ENCODE measurements at places on chromosomes 3 and 15.

DNA sequence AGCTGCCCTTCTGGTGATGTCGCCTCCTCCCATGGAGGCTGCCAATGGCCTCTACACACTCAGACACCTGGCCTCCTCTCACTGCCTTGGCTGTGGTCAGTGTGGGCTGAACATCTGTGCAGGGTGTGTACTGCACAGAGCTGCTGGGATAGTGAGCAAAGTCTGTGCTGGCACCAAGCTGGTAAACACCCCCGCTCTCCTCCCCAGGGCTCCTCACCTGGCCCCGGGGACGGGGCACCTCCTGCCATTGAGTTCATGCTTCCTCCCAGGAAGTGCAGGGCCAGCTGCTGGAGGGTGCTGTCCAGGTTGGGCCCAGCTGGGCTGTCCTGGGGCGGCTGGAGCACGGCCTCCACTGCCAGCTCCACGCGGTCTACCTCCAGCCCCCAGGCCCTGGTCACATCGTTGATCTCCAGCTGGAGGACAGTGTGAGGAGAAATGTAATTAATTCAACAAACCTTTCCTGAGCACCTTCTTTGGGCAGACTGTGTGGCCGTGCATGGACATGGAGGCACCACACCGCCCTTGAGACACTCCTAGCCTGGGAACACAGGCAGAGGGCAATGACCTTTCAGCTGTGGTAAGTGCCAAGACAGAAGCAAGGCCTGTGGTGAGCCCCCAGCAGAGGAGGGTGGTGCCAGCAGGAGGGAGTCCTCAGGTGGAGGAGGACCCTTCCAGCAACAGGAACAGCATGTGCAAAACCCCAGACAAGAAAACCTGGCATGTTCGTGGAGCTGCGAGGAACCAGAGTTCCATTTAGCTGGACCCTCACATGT is 6.8 kb downstream of the STOML1 start:
- DNase-seq: no peak

DNA sequence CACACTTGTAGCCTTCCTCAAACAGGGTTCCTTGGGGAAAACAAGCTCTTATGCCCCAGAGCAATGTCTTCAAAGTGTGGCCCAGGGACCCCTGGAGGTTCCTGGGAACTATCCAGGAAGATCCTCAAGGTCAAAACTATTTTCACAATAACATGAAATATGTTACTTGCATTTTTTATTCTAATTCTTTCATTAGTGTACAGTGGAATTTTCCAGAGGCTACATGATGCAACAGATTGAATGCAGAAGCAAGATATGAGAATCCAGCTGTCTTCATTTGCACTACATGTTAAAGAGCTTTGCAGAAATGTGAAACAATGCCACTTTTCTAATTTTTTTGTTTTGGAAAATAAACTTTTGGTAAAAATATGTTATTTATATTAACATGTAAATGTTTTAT is 190.9 kb downstream of the SLC9A9 start:
- DNase-seq: no peak

DNA sequence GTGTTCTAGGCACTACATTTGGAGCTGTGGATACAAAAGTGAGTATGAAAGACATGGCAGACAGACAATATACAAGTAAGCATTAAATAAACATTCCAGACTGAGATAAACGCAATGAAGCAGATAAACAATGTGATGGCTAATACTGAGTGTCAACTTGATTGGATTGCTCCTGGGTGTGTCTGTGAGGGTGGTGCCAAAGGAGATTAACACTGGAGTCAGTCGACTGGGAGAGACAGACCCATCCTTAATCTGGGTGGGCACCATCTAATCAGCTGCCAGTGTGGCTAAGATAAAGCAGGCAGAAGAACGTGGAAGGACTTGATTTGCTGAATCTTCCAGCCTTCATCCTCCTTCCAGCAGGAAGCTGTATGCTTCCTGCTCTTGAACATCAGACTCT is 77.2 kb downstream of the CADPS start:
- no peak for DNase-seq

DNA sequence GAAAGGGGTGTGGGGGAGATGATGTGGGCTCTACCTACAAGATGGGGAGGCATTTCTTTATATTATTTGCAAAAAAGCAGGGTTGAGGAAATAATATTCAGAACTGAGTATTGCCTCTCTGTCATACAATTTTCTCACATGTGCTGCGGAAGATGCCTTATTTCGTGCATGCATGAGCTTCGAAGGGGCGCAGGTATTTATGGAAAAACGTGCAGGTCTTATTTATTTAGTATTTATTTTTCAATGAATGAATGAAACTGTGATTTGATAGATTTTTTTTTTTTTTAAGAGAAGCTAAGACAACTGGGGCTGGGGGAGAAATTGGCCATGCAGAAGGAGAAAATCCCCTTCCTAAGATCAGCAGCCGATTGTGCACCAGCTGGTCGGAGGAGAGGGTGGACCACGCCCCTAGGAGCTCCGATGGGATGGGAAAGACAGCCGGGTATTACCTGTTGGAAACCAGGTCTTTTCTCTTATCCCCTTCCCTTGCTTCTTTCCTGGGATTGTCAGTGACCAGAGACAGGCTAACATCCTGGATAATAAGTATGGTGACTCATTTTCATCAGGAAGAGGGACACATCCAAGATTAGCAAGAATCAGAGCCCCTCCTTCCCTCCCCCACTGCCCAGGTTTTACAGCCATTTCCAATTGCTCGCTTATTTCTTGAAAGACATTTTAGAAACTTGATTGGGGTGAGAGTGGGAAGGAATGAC is 875 bp downstream of the GAP43 start:
- no peak for DNase-seq

- DNase-seq: no peak
Observed at GRCh38 chr3:168116279-168116678, 20.6 kb upstream of the GOLIM4 start.

DNA sequence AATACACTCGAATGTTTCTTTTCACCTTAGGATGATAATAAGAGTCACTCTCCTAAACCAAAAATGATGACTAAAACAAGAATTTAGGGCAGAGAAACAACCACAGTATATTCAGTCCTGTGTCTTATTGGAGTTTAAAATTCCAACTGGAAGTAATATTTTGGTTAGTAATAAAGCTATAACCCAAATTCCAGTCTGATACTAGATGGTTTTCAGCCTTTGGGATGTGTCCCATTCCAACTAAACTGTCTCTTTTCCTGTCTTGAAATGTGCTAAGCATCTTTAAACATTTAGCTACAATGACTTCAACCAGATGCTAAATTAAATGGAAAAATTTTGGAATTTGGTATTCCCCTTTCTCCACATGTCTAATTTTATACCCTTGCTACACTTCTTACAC is 510.0 kb downstream of the ROBO1 start:
- DNase-seq: no peak

- DNase-seq: peak; percentile 73
Observed at GRCh38 chr15:29924750-29925149, 102.5 kb upstream of the TJP1 start.

DNA sequence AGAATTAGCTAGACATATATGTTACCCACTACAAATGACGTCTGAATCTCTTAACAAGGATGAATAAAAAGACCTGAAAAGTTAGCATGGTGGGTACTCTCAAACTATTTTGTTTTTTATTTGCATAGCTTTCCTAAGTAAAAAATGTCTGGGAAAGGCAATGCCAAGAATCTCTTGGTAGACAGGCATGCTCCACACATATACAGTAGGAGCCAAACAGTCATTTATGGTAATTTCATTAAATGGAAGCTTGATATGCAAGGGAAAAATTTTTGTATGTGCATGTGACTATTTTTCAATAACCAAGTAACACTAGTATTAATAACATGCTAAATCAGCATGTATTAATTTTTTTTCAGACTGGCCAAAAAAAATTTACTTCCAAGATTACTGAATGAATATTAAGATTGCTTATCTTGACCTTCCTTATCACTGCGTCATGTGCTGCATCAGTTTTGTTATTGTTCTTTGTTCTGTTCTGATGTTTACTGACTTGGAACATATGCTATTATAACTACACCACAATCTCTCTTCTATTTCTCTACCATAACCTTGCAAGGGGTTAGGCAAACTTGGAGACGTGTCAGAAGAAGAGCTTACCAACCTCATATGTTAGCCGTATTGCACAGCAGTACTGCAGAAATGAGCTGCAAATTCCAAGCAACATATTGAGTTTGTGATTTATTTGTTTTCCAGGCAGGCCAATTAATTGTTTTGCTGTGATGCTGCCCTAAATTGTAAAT is 255.3 kb downstream of the RBMS3 start:
- DNase-seq: no peak
